NCI-H2081 treated with DMSO at 0.1 percent for 48 hours (cell line): ENCODE measurements at places on chromosomes 5 and 9.

GRCh38 chr5:96648023-96648422 lies 14.2 kb upstream of the CAST start:
- no peak for DNase-seq

DNA sequence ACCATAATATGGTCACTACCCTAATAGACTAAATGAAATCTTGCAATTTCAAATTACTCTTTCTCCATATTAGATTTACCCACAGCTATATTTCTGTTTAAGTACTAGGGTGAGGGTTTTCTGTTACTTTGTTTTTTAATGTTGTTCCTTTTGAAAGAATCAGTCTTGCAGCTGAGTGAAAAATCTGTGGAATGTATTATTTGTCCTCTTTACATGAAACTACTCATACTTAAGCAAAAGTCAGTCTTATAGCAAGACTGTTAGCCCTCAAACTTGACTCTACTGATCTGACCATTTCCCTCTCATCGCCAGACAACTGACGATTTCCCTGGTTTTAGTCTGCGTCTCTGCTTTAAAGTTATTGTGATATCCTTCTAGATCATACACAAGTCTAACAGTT lies 84.0 kb downstream of the PIK3R1 start:
- DNase-seq, result no peak

GRCh38 chr5:157486221-157486681 lies 26.2 kb downstream of the NIPAL4 start:
- DNase-seq, result no peak

DNA sequence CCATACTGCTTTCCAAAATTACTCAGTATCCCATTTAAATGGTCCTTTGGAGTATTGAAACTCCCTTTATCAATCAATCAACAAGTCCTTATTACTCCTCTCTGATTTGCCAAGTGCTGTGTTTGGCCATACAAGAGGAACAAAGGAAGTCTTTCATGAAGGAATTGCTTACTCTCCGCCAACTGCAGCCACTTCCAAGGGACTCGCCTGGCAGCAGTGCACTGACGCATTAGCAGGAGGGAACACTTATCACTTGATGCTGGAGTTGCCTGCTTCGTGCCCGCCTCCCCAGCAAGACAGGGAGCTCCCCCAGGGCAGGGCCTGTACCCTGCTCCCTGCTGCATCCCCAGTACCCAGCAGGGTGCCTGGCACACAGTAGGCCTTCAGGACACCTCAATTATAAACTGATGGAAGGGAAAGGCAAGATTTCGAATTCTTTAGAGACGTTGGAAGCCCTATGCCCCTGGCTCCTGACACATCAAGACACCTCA lies 97.9 kb downstream of the CRB2 start:
- DNase-seq, result no peak

- DNase-seq, result no peak
Observed at GRCh38 chr5:29950416-29951145, 1242.9 kb upstream of the CDH6 start.

DNA sequence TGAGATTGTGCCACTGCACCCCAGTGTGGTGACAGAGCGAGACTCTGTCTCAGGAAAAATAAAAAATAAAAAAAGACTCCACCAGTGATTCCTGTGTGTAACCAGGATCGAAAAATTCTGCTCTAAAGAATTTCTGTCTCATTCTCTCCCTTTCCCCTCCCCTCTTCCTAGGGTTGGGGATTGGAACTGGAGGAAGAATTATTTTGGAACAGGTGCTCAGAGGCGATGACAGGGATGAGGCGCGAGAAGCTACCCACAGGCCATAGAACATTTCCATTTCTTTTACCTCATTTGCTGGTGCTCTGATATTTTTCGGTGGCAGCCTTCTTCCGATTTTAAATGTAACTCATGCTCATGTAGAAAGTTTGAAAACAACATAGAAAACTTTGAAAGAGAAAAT lies 80.1 kb downstream of the DAPK1 start:
- DNase-seq, result no peak

DNA sequence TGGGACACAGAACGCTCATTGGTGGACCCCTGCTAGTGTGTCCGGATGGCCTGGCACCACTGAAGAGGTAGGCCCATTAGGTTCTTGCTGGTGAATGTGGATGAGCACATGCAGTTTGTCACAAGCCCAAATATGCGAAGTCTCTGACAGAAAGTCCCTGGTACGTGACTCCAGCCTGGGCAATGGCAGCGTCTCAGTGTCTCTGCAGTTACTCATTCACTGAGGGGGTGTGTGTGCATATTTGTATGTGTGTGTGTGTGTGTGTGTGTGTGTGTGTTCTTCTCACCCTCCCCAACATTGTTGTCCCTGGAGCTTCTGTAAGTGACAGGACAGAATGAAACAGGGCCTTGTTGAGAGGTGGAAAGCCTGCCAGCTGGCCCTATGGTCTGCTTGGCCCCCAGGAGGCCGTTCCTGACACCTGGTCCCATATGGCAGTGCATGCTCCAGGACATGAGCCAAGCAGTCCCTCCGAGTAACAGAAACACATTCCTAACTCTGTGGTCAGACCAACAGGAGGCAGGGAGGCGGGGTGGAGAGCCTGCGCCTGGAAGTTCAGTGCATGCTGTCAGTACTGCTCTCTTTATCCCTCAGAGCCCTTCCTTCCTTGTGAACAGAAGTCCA lies 169.9 kb downstream of the SLC28A3 start:
- no peak for DNase-seq

- DNase-seq, result no peak
Observed at GRCh38 chr5:127411381-127411780, 106.1 kb upstream of the PRRC1 start.

DNA sequence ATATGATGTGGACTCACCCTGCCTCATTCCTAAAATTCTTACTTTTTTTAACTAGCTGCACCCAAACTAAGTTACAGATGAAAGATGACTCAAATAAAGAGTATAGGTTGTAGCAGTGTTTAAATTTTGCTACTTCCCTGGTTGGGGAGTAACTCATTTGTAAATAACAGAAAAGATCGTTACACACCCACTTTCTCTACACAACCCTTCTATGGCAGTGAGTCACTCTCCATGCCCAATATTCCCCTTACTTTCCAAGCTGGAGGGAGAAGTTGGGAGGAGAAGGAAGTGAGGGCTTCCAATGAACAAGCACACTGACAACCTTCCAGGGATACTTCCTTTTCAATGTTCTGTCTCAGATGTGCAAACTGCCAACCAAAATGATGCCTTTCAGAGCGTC lies 1.9 kb downstream of the RASEF start:
- no peak for DNase-seq

- DNase-seq, result no peak
Observed at GRCh38 chr5:62689599-62690368, 111.2 kb downstream of the LRRC70 start.

- DNase-seq, result no peak
Observed at GRCh38 chr5:80516826-80517225, 28.9 kb downstream of the FAM151B start.

DNA sequence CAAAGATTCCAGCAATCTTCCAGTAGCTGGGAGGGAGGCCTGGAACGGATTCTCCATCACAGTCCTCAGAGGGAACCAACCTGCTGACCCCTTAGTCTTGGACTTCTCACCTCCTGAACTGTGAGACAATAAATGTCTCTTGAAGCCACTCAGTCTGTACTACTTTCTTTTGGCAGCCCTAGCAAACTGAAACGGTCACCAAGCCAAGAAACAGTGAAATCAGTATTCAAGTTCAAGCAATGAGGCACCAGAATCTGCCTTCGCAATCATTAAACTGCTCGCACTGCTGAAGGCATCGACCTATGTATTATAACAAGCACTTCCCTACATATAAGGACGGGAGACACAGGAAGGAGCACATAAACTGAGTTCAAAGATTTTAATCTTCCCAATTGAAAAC lies 120.6 kb upstream of the PUM3 start:
- no peak for DNase-seq

DNA sequence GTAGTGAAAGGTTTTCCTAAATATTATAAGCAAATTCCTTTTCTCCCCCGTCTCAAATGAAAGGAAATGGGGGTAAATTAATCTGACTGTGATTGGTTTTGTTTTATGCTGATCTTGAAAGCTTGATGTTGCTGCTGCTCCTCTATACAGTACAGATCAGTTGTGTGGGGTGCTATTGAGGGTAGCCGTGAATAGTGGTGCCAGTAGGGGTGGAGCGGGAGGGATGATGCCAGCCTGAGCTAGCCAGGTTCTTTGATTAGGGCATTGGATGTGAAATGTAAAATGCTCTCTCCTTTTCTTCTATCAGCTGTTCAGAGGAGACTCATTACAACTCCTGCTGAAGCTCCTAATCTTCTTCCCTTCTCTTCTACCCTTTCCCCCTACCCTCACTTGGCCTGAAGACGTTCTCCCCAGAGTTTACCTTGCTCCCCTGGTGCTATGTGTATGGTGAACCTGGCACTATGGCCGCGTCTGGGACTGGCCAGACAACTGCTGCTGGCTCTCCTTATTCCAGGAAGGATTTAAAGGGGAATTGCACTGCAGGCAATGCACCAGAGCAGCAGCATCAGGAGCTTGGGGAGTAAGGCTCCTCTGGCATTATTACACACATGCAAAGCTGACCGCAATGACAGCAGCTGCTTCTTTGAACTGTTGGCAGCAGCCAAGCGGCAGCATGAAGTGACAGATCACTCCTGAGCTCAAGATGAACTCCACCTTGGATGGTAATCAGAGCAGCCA lies 566 bp downstream of the GPR21 start:
- DNase-seq, result no peak

DNA sequence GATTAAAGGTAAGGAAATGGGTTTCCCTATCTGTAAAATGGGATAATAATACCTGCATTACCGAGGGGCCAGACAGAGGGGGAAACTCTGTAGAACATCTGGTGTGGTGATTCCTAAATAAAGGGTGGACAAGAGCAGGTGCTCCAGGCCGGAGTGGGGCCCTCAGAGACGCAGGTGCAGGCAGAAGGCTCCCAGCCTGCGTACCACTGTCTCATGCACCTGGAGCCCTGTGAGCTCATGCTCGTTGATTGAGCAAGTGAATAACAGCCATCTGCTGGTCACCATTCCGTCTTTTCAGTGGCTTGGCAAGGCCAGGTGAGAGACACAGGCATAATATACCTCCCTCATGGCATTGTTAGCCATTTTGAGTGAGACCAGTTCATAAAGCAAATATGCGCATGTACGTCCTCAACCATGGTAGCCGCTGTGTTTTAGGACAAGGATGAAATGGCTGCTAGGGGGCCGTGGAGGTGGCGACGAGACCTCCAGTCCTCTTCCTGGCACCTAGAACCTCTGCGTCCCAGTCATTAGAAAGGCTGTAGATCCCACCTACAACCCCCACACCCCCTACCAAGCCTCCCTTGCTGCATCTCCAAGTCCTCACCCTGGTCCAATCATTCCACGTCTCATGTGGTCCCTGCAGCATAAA lies 198.0 kb upstream of the MVB12B start:
- DNase-seq, result no peak
